ENCODE measurements at places on chromosomes 2 and 18.

DNA sequence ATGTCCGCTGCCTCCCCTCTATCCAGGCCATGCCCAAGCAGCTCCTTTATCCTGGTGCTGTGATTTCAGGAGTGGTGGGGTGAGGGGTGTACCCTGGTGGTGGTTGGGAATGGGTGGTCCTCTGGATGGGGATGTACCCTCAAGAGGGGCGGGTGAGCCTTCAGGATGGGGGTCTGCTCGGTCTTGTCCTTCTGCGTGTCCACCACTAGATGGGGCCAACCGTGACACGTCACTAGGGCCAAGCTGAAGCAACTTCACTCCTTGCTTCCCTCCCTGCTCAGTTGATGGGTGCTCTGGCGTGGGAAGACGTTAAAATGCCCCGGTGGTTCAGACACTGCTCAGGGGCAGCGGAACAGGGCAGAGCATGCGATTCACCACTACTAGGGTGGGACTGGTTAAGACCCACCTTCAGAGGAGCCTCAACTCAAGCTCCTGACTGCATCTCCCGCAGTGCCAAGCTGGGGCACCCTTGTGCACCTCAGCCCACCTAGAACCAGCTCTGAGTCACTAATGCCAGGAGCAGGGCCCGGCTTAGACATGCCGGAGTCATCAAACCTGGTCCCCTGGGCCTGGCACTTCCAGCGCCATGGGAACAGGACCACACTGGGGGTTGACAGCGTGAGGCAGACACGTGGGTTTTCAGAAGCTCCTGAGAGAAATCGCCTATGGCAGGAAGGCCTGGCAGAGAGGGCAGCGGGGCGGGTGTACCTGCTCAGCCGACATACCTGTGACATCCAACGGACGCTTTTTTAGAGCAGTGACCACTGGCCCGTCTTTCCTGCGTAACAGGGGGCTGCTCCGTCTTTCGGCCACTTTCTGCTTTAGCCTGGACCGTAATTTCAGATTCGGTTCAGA lies 256.7 kb downstream of the HDAC4 start:
- H3K36me3 ChIP-seq = peaks cover 69% of the 10 kb centered on the region
- no peak overlapping the region for H3K27ac ChIP-seq
- no peaks in the 10 kb centered on the region for H3K27me3 ChIP-seq
- peaks cover 3% of the 10 kb centered on the region for H3K4me1 ChIP-seq
- DNase-seq = no peak
- H3K4me3 ChIP-seq = no peak overlapping the region

DNA sequence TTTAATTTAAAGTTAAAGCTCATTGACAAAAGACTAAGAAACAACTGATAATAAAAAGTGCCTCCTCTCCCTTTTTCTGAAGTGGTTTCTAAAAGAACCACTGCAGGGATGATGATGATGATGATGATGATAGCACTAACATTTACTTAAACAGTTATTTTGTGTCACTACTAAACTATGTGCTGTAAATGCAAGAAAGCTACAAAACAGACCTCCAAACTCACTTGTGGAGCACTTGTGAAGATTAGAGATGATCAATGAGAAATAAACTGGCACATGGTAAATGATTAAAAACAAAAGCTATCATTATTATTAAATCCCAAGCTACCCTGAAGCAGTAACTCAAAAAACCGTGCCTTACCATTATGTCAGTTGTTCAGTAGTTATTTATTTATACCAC lies 88.7 kb downstream of the SLC8A1 start:
- H3K27ac ChIP-seq = no peak overlapping the region
- no peaks in the 10 kb centered on the region for H3K36me3 ChIP-seq
- no peak for DNase-seq
- H3K27me3 ChIP-seq = no peaks in the 10 kb centered on the region

GRCh38 chr2:1256632-1257324 lies 156.5 kb upstream of the TPO start:
- H3K4me1 ChIP-seq = no peaks in the 10 kb centered on the region
- no peak overlapping the region for H3K4me3 ChIP-seq
- no peak for DNase-seq
- no peaks in the 10 kb centered on the region for H3K36me3 ChIP-seq
- H3K27ac ChIP-seq = no peak overlapping the region

GRCh38 chr2:67825476-67825875 lies 237.3 kb downstream of the C1D start:
- H3K4me1 ChIP-seq = no peaks in the 10 kb centered on the region
- no peak for DNase-seq
- no peak overlapping the region for H3K27ac ChIP-seq

DNA sequence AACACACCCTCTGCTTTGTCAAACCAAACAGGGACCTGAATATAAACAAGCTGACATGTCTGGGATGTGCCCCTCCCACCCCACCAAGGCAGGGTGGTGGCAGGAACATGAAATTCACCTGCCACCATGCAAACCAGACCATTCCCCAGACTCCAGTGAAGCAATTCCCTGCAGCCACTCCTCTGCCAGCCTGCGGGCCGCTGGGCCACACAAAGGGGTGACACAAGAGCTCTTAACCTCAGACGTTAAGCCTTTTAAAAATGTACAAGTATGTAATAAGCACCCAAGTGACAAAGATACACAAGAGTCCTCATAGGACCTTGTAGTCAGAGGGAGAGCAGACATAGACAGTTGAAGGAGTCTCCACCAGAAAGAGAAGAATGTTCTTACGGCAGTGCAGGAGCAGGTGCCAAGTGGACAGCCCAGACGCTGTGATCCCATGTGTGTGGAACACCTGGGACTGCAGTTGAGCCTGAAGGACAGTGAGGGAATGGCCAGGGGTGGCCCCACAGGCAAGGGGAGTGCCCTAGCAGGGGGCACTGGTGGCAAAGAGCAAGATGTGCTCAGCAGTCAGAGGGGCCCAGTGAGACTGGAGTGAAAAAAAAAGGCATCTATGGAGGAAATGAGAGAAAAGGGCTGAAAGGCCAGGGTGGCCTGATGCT lies 36.9 kb downstream of the CRACDL start:
- H3K4me1 ChIP-seq = no peaks in the 10 kb centered on the region
- no peak for DNase-seq

- H3K27me3 ChIP-seq = no peaks in the 10 kb centered on the region
- DNase-seq = no peak
- peaks cover 4% of the 10 kb centered on the region for H3K4me1 ChIP-seq
- H3K27ac ChIP-seq = no peak overlapping the region
Observed at GRCh38 chr2:8629402-8629801, 52.5 kb upstream of the ID2 start.

- DNase-seq = no peak
- H3K36me3 ChIP-seq = no peaks in the 10 kb centered on the region
- no peak overlapping the region for H3K27ac ChIP-seq
- H3K4me1 ChIP-seq = no peaks in the 10 kb centered on the region
- no peaks in the 10 kb centered on the region for H3K27me3 ChIP-seq
Observed at GRCh38 chr2:100627330-100628300, 64.8 kb downstream of the PDCL3 start.

GRCh38 chr2:24702800-24703199 lies 90.4 kb downstream of the PTRHD1 start:
- H3K36me3 ChIP-seq = peaks cover 32% of the 10 kb centered on the region
- H3K4me1 ChIP-seq = no peaks in the 10 kb centered on the region
- H3K27ac ChIP-seq = no peak overlapping the region
- no peak overlapping the region for H3K4me3 ChIP-seq
- H3K27me3 ChIP-seq = no peaks in the 10 kb centered on the region
- DNase-seq = no peak

DNA sequence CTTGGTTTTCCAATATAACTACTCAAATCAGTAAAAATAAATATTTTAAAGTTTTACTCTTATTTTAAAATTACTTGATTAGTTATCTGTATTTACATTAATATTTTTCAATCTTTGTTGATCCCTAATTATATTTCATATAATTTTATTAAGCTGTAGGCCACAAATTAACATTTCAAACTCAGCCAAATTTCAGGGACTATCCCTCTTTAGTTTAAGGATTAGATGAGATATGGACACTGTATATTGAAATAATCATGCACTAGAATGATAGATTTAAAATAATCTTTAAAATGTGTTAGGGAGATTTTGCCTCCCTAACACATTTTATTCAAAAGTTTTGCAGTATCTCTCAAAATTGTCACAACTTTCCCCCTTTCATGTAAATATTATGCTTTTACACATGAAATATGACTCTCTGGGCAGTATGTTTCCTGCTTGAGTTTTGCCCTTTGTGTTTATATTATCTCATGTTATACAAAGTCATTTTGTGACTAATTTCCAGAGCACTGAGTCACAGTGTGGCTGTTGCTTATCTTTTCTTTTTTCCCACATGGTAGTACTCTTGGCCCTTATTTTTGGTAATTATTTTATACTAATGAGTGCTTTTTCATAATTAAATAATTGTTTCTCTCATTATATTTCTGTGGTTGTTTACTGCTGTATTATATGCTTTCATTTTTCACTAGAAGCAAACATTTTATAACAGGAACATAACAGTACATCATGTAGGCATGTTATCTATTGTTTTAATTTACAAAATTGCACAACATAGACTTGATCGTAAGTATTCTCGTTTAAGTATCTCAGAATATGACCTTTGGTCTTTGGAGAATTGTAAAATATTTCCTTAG lies 1.2 kb downstream of the TFPI start:
- H3K4me1 ChIP-seq = no peaks in the 10 kb centered on the region
- H3K36me3 ChIP-seq = no peaks in the 10 kb centered on the region
- H3K27me3 ChIP-seq = no peaks in the 10 kb centered on the region
- H3K27ac ChIP-seq = no peak overlapping the region

GRCh38 chr2:53545604-53546003 lies 222.0 kb upstream of the CHAC2 start:
- no peaks in the 10 kb centered on the region for H3K27me3 ChIP-seq
- H3K27ac ChIP-seq = no peak overlapping the region
- H3K4me3 ChIP-seq = no peak overlapping the region
- no peaks in the 10 kb centered on the region for H3K36me3 ChIP-seq

DNA sequence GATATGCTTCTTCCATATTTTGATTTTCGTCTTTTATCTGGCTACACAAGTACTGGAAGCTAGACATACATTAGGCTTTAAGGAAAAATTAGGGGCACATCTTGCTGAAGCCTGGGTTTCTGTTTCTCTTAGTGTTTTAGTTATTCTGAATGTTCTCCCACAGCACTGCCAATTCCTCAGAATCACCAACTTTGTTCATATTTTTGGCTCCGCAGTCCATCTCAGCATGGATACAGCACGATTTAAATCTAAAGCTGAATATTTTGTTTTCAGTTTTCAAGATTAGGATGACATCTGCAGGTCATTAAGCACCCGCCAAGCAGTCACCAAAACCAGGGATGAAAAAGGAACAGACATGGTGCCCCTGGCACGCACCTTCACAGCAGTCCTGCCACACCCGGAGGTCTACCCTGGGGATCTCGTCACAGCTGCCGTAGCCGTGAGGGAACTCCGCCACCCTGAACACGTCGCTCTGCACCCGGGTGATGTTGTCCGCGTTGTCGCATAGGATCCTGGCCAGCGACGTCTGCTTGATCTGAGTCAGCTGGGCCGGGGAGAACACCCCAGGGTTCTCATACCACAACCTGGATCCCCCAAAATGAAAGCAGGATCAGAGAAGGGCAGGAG lies 101.2 kb downstream of the PXDN start:
- no peak for DNase-seq
- no peaks in the 10 kb centered on the region for H3K27me3 ChIP-seq
- H3K36me3 ChIP-seq = no peaks in the 10 kb centered on the region
- H3K27ac ChIP-seq = no peak overlapping the region

- no peaks in the 10 kb centered on the region for H3K27me3 ChIP-seq
- H3K27ac ChIP-seq = no peak overlapping the region
- no peaks in the 10 kb centered on the region for H3K4me1 ChIP-seq
Observed at GRCh38 chr2:197358931-197359330, 48.4 kb upstream of the ANKRD44 start.

- H3K27me3 ChIP-seq = no peaks in the 10 kb centered on the region
- DNase-seq = no peak
- H3K4me3 ChIP-seq = no peak overlapping the region
- H3K36me3 ChIP-seq = peaks cover 2% of the 10 kb centered on the region
Observed at GRCh38 chr2:8202132-8202531, 479.7 kb upstream of the ID2 start.

DNA sequence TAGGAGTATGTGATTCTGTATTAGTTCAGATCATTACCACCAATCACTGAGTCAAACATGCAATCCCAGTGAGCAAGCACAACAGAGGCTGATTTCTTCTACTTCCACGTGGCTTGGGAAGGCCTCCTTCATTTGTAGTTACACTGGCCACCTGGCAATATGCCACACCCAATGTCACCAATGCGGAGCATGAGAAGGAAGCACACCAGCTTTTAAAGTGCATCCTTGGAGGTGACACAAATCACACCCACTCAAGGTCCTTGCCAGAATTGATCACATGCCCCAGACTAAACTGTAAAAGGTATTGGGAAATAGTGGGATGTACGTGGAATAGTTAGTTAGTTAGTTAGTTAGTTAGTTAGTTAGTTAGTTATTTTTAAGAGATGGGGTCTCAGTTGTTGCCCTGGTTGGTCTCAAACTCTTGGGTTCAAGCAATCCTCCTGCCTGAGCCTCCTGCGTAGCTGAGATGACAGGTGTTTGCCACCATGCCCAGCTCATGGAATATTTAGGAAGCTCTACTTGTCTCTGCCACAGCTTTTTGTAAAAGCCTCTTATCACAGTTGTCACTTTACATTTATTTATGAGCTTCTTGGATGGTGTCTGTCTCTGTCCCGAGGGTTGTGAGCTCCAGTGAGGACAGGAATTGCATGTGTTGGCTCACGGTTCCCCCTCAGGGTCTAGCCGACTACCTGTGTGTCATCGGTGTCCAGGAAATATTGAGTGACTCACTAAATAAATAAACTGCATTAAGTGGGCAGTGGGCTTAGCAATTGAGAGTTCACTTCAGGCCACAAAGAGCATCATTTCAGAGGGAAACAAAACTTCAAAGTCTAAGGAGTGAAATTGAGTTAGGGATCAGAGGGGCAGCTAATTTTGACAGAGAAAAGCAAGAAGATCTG lies 28.1 kb upstream of the CAB39 start:
- no peak for DNase-seq
- H3K36me3 ChIP-seq = no peaks in the 10 kb centered on the region
- H3K4me3 ChIP-seq = no peak overlapping the region
- no peaks in the 10 kb centered on the region for H3K27me3 ChIP-seq

DNA sequence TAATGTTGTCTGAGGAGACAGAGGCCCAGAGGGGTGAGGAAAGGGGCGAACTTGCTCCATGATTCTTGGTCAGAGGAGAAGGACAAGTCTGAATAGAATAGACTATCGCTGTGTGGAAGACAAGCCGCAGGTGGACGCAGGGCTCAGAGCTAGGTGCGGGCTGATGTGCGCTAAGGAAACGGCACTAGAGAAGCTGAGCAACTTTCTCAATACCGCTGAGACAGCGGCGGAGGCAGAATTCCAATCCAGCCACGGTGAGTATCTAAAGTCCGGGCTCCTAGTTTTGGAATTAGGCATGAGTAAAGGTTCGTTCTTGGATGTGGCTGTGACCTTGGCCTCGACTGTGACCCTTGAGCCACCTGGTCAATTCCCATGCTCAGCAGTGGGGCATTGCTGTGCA lies 47.8 kb downstream of the CAPN13 start:
- H3K36me3 ChIP-seq = no peaks in the 10 kb centered on the region
- no peak overlapping the region for H3K27ac ChIP-seq
- no peak for DNase-seq
- no peaks in the 10 kb centered on the region for H3K27me3 ChIP-seq
- H3K4me3 ChIP-seq = no peak overlapping the region
- H3K4me1 ChIP-seq = no peaks in the 10 kb centered on the region

GRCh38 chr2:3476321-3476984 lies 42.9 kb downstream of the ADI1 start:
- H3K4me3 ChIP-seq = no peak overlapping the region
- DNase-seq = no peak
- no peaks in the 10 kb centered on the region for H3K27me3 ChIP-seq
- no peak overlapping the region for H3K27ac ChIP-seq
- H3K36me3 ChIP-seq = peaks cover 32% of the 10 kb centered on the region

Measured in natural killer cell (primary cell).